ENCODE measurements at places on chromosomes 3 and 15.

- no peak for DNase-seq
These were observed 1.9 kb downstream of the CD200 start for GRCh38 chr3:112334691-112335433.

- DNase-seq: no peak
These were observed 259.8 kb downstream of the MAGI1 start for GRCh38 chr3:65778968-65779367.

- DNase-seq: no peak
These were observed 327.4 kb downstream of the SHQ1 start for GRCh38 chr3:72520690-72521308.

DNA sequence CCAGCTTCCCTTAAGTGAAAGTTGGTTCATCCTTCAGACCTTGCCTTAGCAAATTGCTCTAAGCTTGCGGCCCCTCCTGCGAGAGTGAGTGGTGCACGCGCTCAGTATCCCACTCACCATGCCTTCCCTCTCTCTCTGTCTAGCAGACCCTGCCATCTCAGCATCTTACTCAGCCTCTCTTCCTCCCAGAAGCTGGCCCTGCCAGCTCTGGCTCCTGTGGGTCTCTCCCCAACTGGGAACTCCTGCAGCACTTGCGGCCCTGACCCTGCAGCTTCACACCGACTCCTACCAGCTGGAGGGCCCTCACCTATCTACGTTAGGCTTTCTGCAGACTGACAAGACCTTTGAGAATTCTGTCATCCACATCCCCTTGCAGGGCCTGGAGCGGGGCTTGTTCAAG is 286.1 kb upstream of the TLE3 start:
- DNase-seq: no peak

DNA sequence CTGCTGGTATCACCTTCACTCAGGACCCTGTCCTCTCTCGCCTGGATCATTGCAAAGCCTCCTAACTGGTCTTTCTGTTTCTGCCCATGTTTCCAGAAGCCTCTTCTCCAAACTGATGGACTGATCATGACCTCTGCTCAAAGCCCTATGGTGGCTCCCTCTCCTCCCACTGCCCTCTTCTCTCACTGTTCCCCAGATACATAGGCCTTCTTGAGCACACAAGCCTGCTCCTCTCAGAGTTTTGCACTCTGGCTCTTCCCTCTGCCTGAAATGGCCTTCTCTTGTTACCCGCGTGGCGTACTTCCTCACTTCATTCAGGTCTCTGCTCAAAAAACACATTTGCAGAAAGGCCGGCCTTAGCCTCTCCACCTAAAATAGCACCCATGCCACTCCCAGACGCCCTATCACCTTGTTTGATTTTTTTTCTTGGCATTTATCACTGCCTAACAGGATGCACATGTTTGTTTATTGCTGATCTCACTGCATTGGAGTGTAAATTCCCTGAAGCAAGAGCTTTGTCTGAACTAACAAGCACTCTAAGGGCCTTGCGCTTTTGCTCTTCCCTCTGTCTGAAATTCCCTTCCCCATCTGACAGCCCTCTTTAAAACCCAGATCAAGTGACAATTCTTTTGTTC is 1.4 kb upstream of the ETFA start:
- no peak for DNase-seq

All from right hindlimb (tissue), 1 donor.